Foreskin keratinocyte (primary cell): ENCODE measurements at places on chromosomes 2 and 18. TPM values are rescaled to one million over a fixed set of nuclear protein-coding genes. Genes with fewer than 3 reads are reported as not detected.

The TMEM18 gene
- 23.2 and 27.5 TPM in 2 replicates for total RNA-seq

The SIX3 gene
- total RNA-seq, result not detected in 2 replicates

The CLIP4 gene
- total RNA-seq, result 28.2 and 36.5 TPM in 2 replicates

The GALNT3 gene
- total RNA-seq, result 96.5 and 99.1 TPM in 2 replicates

The CD226 gene
- total RNA-seq, result 0.60 and 0.75 TPM in 2 replicates

The ALPP gene
- total RNA-seq, result not detected in 2 replicates
